ENCODE measurements at places on chromosomes 1 and 21.

DNA sequence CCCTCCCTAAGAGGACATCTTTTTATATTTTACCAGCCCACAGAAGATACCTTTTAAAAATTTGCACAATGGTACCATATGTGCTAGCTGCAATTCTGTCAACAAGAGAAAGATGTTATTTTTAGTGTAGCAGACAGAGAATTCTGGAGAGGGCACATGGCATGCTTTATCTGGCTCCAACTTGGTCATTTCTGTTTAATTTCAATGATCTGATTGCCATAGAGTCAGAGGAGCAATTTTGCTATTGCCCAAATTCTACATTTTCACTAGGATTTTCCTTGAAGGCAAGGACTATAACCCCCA, 17.3 kb downstream of the DISC1 start:
- no peak for DNase-seq

- no peak for DNase-seq
These were observed 5.6 kb downstream of the C1orf35 start for GRCh38 chr1:228097333-228098081.

- no peak for DNase-seq
These were observed 9.7 kb downstream of the MIIP start for GRCh38 chr1:12028957-12029511.

DNA sequence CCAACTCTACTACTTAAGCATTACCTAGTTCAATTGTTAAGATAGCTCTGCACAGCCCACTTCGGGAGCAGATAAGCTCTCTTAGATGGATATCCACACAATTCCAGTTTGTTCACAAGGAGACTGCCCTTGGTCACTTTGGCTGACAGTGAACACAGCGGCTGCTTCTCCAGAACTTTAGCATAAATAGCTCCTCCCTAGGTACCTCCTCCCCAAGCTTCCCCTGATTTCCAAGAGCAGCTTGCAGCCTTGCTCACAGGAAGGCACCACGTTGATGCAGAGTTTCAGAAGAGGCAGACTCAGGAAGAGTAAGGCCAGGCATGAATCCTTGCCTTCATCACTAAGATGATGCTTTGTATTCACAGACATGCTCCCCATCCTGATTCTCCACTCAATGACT, 24.7 kb downstream of the TFF3 start:
- DNase-seq, result no peak

DNA sequence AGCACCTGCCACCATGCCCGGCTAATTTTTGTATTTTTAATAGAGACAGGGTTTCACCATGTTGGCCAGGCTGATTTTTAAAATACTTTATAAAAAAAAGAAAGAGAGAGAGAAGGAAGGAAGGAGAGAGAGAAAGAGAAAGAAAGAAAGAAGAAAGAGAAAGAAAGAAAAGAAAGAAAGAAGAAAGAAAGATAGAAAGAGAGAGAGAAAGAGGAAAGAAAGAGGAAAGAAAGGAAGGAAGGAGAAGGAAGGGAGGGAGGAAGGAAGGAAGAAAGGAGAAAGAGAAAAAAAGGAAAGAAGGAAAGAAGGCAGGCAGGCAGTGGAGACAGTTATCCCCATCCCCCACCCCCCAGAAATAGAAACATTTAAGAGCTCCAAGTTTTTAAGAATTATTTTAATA, 69.9 kb downstream of the TOMM20 start:
- no peak for DNase-seq

GRCh38 chr1:188615321-188615720, 1786.6 kb downstream of the PLA2G4A start:
- DNase-seq, result no peak

DNA sequence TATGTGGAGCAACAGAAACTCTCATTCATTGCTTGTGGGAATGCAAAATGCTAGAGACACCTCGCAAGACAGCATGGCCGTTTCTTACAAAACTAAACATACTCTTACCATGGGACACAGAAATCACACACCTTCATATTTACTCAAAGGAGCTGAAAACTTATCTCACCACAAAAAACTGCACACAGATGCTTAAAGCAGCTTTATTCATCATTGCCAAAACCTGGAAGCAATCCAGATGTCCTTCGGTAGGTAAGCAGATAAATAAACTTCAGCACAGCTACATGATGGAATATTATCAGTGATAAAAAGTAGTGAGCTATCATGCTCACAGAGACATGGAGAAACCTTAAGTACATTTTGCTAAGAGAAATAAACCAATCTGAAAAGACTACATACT, 124.3 kb downstream of the RERE start:
- DNase-seq, result no peak

DNA sequence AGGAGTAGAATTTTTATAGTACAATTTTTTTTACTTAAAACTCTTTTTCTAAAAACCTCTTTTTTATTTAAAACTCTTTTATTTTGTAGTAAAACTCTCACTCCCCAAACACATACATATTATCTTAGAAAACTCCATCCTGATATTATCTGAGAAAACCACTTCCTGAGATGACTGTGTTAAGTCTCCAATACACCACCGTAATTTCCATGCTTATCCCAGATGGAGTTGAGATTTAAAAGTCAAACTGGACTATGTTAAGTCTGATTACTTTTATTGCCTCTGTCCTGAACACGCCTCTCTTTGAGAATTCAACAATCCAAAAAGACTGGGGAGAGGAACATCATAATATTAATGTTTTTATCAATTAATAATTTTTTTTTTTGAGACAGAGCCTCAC, 3.7 kb downstream of the SEC16B start:
- DNase-seq, result no peak

DNA sequence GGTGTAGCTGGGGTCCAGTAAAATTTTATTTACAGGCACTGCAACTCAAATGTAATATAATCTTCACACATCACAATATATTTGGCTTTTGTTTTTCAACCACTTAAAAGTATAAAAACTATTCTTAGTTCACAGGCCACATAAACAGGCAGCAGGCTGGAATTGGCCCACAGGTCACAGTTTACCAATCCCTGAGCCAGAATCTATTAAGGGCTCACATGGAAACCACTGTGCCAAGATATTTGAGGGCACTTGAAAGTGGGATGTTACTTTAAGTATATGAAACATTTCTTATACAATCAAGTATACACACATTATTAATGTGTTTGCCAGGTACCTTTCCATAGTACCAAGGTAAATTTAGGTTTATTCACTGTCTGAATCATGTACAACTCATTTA, 71.9 kb upstream of the PRDX6 start:
- no peak for DNase-seq

DNA sequence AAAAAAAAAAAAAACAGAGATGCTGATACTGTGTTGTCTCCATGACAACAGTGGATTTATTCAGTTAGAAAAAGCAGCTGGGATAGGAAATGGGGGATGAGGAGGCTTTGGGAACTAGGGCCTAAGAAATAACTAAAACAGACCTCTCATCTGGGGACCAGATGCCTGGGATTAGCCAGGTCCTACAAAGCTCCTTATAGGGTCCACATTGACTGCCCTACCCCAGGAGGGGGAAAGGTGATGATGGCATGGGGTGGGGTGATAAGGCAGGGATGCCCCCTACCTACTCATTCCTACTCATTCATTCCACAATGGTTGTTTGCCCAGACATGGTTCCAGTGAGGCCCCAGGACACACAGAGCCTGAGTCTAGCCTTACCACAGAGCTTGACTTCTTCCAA, 131.2 kb downstream of the PLXNA2 start:
- no peak for DNase-seq

DNA sequence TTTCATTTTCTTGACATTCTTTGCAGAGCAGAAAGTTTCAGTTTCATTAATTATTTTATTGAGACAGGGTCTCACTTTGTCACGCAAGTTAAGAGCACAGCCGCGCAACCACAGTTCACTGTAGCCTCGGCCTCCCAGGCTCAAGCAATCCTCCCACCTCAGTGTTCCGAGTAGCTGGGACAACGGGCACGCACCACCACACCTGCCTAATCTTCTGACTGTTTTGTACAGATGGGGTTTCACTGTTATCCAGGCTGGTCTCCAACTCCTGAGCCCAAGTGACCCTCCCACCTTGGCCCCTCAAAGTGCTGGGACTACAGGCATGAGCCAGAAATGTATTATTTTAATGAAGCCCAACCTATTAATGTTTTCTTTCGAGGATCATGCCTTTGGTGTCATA, 3.0 kb upstream of the SPATC1L start:
- no peak for DNase-seq

DNA sequence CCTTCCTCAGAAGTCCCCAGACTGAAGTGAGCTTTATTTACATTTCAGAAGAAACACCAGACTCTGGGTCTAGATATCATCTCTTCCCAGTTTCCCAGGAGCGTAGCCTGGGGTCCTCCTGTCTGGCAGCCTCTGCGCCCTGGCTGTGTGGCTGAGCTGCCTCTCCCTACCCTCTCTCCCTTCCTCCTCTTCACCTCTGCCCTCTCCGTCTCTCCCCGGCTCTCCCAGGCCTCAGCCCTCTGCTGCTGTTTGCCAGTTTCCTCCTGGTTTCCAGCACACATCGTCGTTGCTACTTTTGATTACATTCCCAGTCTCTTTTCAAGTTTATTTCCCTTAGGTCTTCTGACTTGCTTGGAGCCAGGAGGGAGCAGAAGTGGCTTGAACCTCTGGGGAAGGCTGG, 91.1 kb upstream of the DISP3 start:
- no peak for DNase-seq

DNA sequence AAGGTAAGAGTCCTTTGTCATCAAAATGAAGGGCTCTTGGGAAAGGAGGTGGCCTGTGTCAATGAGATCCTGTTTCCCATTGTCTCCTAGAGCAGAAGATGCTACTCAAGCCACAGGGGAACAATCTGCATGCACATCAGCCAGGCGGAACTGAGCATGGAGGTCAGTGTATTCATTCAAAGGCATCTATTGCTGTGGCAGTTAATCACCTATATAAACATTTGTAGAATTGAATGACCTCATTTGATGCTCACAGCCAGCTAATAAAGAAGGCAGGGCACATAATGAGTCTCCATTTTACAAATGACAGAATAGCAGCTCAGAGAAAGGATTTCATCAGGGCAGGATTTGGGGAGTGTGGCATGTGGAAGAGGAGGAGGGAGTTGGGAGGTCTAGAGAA, 5.7 kb upstream of the FYB2 start:
- no peak for DNase-seq

DNA sequence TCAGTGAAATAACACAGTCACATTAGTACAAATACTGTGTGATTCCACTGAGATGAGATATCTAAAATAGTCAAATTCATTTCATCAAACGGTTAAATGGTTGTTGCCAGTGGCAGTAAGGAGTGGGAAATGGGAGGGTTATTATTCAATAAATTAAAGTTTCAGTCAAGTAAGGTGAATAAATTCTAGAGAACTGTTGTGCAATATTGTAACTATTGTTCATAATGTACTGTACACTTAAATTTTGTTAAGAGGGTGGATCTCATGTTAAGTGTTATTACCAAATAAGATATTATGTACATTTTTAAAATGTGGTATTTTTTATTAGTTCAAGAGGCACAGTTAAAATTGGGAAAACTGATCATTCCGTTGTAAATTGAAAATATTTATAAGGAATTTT, 463.3 kb upstream of the BRINP3 start:
- no peak for DNase-seq

- no peak for DNase-seq
These were observed 10.9 kb upstream of the GOLT1A start for GRCh38 chr1:204224655-204225054.

DNA sequence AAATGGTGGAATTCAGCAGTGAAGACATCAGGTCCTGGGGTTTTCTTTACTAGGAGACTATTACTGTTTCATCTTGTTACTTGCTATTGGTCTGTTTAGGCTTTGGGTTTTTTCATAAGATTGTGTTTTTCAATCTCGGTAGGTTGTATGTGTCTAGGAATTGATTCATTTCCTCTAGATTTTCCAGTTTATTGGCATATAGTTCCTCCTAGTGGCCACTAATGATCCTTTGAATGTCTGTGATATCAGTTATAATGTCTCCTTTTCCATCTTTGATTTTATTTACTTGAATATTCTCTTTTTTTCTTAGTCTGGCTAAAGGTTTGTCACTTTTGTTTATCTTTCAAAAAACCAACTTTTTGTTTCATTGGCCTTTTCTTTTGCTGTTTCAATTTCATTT, 233.0 kb downstream of the RWDD3 start:
- no peak for DNase-seq

- DNase-seq, result no peak
These were observed 8.3 kb downstream of the NHLH2 start for GRCh38 chr1:115832651-115833050.

DNA sequence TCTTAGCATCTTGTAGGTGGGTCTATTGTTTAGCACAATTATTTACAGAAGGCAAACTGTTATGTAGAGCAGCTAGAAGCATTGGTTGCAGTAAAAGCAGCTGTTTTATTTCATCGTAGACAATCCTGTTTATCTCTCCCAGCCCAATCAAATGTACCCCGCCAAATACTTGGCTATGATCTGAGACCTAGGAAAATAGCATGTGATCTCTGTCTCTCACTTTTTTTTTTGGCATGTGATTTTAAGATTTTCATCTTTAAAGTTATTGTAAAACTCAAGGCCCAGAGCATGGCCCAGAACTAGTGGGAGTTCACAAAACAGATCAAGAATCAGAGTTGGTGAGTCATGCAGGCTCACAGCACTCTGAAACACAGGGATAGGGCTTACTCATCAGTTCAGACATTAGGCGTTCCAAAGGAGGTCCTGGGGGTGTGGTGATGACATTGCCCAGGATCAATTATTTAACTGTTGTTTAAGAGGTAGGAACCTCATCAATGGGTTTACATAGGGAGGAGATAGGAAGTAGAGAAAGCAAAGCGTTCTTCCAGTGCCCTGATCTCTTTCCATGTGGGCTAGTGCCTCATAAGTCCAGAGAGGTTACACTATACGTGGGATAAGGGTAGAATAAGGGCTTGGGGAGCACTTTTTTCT, 40.2 kb downstream of the TBX19 start:
- no peak for DNase-seq

- no peak for DNase-seq
These were observed 42.4 kb downstream of the GLIS1 start for GRCh38 chr1:53696571-53696970.

- DNase-seq, result no peak
These were observed at the start of gene PLPP3 for GRCh38 chr1:56578963-56579875. TSS of gene PLPP3 (minus strand) at chr1:56579563. CDS start at chr1:56579016, 547 bp downstream.

All from GM19239 (cell line).